ENCODE measurements at places on chromosomes 16 and 17. TPM values are rescaled to one million over a fixed set of nuclear protein-coding genes. Genes with fewer than 3 reads are reported as not detected.

DNA sequence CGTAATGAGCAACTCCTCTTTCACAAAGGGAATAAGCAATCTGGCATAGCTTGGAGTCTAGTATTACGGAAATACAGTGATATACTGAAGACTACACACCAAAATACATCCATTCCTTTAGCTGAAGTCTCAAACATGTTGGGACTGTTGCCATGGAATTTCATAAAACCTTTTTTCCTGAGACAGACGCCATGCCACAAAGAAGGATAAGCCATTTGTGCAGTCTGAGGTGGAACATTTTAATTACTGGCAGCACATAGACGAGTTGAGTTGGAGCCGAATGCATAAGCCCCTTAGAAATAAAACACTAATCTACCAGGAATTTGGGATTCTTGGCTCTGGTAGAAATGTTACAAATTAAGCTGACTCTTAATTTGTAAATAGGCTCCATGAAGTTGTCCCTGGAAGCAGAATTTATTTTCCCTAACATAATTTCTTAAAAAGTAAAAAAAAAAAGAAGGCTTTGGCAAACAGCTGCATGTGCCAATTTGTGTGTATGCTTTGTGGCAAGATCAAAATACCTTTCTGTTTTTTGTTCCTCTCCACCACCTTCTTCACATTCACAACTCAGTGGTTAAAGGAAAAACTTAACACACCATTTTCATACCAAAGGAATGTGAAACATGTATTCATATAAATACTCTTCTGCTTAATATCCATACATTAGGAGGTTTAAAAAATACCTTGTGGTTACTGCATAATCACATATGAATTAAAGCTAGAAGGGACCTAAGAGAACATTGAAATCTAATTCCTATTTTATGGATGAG, 25.5 kb downstream of the GRB7 start:
- DNase-seq: no peak

DNA sequence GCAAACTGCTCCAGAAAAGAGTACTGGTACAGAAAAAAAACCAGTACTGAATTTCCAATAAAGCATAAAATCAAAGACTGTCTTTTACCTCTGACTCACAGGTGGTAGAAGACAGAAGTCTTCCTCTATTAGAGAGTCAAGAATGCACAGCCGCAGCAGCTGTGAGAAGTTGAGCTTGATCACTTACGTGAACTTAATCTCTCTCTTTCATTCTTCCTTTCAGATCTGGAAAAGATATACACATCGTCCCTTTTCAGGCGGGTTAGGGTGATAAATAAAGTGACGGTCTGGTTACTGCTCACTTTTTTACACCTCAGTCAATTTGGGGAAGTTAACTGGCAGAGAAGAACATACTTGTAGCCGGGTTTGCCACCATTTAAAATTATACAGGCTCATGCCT, 3.9 kb downstream of the IFT140 start:
- DNase-seq: no peak

GRCh38 chr16:50275098-50275415, 8.7 kb downstream of the ADCY7 start:
- no peak for DNase-seq

DNA sequence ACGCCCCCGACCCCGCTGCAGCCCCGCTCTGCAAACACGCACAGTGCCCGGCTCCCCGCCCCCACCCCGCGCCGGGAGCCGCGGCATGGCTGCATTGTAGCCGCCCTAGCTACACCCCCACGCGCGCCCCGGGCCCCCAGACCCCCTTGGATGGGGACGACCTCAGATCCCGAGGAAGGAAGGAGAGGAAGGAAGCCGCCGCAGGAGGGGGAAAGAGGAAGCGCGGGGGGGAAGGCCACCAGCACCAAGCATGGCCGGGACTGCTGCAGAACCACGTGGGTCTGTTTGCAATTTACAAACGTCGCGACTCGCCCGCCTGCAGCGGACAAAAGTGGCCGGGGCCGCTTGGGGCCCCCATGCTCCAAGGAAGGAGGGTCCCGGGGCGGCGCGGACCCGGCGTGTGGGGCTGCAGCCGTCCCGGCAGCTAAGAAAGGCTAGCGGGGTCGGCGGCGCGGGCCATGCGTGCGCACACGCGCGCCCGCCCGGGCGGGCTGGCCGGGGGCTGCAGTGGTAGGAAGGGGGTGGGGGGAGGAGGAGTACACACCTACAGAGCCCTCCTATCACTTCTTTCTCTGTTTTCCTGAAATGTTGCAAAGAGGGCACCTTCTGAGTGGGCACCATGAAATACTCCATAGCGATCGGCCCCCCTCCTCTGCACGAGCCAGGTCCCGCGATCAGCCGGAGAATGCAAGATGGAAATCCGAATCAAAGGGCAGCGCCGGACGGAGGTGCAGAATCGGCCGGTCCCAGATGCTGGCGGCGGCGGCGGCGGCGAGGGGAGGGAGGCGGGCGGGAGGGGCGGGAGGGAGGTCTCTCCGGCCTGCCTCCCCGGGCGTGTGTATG, 488 bp downstream of the TFAP4 start:
- peak; percentile 22 for DNase-seq

Gene TVP23C
- total RNA-seq: 8.5 TPM

- DNase-seq: no peak
These were observed 9.4 kb upstream of the ZNF689 start for GRCh38 chr16:30619638-30620037.

Gene C17orf50
- not detected for total RNA-seq

DNA sequence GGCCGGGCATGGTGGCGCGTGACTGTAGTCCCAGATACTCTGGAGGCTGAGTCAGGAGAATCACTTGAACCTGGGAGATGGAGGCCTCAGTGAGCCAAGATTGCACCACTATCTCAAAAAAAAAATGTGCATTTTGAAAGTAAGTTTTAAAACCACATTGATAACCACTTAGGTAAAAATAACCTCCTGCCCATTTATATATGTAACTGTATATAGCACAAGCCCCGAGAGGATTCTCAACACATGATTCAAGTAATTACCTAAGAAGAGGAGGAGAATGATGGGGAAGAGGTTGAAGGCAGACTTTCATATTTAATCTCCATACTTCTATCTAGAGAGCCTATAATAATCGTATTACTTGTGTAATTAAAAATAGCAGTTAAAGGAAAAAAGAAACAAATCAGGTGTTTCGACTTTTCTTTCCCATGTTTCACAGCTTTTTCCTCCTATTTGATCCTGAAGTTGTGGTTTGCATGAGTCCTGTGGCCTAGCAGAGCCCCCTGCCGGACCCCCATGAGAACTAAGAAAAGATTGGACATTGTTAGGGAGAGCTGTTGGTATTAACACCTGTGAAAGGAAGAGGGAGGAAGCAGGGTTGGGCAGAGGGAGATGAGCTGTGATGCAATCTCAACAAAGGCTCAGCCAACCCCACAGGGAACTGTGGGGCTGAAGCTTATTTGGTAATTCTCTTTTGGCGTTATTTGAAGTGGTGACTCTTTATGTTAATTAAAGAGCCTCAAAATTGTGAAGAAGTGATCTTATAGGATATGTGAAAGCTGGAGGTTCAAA, 22.1 kb downstream of the PMFBP1 start:
- no peak for DNase-seq

- DNase-seq: no peak
These were observed 109.1 kb downstream of the C17orf67 start for GRCh38 chr17:56724664-56725063.

Gene TBC1D3K
- not detected for total RNA-seq

- DNase-seq: no peak
These were observed 3.6 kb downstream of the GSE1 start for GRCh38 chr16:85616607-85617321.

- DNase-seq: no peak
These were observed 32.3 kb downstream of the SLC7A5 start for GRCh38 chr16:87836844-87837581.

Gene TSPOAP1
- 0.06 TPM for total RNA-seq

Gene ITGAD
- total RNA-seq: not detected

DNA sequence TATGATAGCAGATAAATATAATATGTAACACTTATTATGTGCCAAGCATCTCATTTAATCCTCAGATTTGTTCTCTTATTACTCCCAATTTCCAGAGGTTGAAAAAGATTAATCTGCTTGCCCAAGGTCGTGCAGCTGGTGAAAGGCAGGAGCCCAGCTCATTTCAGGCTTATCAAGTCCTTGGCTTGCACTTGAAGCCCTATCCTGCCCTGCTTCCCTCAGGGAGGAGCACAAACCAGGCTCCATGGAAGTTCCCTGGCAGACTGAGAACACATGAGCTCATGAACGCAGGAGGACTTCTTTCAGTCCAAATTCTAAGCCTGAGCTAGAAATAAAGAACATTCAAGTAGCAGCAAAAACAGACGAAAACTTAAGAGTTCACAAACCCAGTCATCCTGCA, 74.8 kb downstream of the USP31 start:
- no peak for DNase-seq

GRCh38 chr16:74216319-74216718, 80.3 kb upstream of the PSMD7 start:
- DNase-seq: no peak

DNA sequence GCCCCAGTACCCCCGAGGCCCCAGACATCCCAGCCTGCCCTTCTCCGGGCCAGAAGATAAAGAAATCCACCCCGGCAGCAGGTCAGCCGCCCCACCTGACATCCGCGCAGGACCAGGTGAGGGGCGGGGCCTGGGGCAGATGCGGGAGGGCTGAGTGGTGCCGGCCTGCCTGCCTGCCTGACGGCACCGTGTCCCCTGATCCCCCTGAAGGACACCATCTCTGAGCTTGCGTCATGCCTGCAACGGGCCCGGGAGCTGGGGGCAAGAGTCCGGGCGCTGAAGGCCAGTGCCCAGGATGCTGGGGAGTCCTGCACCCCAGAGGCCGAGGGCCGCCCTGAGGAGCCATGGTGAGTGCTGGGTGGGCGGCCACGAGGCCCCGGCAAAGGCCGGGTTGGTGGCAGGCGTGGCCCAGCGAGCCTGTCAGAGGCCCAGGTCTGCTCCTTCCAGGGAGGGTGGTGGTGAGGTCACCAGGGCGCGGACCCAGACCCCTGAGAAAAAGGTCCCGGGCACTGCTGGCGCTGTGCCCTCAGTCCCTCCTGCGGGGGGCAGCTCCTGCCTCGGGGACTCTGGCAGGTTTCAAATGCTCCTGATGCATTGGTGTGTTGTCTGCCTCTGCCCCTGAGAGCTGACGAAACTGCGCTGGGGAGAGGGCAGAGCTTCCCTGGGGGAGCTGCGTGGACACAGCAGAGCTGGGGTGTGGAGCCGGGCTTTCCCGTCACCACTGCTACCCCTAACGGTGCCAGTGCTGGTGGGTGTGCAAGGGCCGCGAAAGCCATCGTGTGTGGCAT, 1.2 kb downstream of the CDT1 start:
- DNase-seq: no peak

- no peak for DNase-seq
These were observed 57.5 kb downstream of the IRF8 start for GRCh38 chr16:85956426-85956825.

Gene TEKT5
- total RNA-seq: not detected

- DNase-seq: no peak
These were observed 6.0 kb downstream of the NKIRAS2 start for GRCh38 chr17:42025936-42026335.

DNA sequence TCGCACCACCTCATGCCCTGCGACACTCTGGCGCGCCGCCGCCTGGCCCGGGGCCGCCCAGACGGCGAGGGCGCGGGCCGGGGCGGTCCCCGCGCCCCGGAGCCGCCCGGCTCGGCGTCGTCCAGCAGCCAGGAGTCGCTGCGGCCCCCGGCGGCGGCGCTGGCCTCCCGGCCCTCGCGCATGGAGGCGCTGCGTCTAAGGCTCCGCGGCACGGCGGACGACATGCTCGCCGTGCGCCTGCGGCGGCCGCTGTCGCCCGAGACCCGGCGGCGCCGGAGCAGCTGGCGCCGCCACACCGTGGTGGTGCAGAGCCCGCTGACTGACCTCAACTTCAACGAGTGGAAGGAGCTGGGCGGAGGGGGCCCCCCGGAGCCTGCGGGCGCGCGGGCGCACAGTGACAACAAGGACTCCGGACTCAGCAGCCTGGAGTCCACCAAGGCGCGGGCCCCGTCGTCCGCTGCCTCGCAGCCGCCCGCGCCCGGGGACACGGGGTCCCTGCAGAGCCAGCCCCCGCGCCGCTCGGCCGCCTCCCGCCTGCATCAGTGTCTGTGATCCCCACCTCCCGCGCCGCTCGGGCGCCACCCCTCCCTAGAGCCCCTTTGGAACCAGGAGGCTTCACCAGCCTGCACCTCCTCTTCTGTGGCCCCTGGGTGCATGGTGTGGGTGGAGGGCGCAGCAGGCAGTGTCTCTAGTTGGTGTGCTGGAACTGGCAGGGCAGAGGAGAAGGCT, 82.3 kb downstream of the ARHGAP23 start:
- DNase-seq: peak; percentile 40

GRCh38 chr17:78358538-78359320, 1.1 kb downstream of the SOCS3 start:
- peak; percentile 41 for DNase-seq

DNA sequence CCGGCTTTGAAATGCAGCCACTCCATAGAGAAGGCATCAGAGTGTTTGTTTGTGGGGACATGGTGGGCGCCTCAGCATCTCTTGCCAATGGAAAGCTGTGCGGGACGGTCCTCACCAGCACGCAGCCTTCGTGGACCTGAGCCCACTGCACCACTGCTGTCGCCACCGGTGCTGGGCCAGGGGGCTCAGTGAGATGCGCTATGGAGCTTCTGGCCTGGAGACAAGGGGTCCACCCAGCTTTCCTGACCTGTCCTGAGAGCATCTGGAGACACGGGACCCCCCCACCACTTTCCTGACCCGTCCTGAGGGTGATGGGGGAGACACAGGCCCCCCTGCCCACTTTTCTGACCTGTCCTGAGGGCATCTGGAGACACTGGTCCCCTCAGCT, 79.4 kb downstream of the LMF1 start:
- no peak for DNase-seq

DNA sequence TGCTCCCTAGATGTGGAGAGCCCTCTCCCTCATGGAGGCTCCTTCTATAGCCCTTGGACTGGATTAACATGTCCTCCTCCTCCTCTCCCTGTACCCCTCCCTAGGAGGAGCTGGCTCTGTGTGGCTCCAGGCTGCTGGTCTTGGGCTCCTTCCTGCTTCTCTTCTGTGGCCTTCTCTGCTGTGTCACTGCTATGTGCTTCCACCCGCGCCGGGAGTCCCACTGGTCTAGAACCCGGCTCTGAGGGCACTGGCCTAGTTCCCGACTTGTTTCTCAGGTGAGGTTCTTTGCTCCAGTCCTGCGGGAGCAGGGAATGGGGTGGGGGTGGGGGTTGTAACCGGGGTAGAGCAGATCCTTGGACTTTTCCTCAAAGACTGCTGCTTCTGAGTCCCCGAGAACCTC, 2.4 kb upstream of the TAOK2 start:
- no peak for DNase-seq

Gene HS3ST3B1
- total RNA-seq: 6.9 TPM

Gene APRT
- 145 TPM for total RNA-seq

Gene VAT1L
- not detected for total RNA-seq

DNA sequence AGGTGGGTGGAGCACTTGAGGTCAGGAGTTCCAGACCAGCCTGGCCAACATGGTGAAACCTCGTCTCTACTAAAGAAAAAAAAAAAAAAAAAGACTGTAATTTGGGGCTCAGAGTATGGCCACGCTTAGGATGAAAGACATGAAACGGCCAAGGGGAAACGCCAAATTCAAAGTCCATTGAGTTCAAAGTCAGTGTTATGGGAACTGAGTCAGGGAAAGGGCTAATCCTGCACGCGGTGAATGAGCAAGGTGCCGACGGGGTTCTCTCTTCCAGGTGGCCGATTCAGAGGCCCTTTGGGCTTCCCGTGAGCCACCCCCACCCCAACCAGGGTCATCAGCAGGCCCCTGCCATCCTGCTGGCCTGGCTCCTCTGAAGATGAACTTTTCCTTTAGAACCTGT, 7.5 kb upstream of the OSGIN1 start:
- DNase-seq: no peak

GRCh38 chr16:84973236-84973635, 38.1 kb downstream of the ZDHHC7 start:
- DNase-seq: no peak

- no peak for DNase-seq
These were observed 14.5 kb downstream of the ZFPM1 start for GRCh38 chr16:88467541-88467944.

Gene NACA2
- not detected for total RNA-seq

Measured in LHCN-M2 (cell line).